Activated CD8-positive, alpha-beta memory T cell treated with anti-CD3 and anti-CD28 coated beads for 4 hours (primary cell): ENCODE measurements at places on chromosomes 3 and 15.

DNA sequence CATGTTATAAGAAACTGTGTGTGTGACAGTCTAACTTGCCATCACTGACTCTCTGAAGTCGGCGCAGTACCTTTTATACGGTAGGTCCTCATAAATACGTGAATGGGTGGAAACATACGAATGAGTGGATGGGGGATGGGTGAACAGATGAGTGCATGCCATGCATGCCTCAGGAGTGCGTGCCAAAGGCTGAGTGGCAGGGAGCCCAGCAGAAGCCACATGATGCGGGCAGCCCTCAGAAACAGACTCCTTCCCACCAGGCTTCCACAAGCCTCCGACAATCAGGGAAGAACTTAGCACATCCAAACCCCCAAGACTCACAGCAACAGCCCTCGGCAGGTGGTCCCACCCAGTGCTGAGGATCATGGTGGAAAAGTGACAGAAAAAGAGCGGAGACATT is 16.7 kb downstream of the HCN4 start:
- DNase-seq = no peak

DNA sequence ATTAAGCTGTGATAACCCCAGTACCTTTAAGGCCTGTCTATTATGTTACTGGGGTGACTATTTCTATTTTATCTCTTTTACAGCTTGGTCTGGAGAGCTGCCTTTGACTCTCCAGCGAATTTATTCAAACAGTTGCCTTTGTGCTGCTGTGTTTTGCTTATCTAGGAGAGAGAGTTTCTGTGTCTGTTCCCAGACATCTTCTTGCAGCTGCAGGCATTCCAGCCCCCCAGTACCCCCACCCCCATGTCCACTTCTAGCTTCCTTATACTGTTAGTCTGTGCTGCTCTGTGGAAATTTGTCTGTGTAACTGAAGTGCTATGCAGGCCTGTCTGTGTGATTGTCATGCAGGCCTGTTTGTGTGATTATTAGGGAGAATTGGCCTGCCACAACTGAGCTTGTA is 713.7 kb upstream of the SEMA6D start:
- no peak for DNase-seq

DNA sequence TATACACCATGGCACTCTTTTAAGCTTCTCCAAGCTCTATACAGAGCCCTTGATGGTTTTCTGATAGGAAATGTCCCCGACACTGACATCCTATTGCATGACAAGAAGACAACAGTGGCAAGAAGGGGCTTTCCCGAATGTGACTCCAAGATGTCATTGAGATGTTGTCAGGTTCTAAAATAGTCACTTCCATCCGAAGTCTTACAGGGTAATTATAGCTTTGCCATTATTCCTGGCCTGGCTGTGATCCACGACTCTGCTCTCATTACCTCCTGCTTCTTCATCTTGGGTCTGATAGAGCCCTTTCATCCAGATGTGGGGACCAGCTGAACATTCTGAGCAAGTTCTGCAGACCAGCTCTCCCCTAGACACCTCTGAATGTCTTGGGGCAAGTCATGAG is 40.6 kb upstream of the ADAMTS9 start:
- no peak for DNase-seq

GRCh38 chr3:27508424-27508823 is 24.2 kb upstream of the SLC4A7 start:
- DNase-seq = no peak

DNA sequence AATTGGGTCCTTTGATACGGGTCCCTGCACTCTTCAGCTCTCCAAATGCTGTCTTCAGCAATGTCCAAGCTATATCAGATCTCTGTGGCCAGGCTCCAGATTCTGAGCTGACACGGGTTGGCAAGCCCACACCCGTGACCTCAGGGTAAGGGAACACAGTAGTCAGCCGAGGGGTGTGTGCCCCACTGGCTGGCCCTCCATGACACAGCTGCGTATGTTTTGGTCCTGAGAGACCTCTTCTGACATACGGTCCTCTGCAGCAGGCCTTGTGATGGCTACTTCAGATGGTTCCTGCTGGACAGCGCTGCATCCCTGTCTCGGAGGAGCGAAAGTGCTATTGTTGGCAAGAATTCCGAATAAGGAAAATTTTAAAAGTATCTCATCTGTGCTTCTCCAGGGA is 85.2 kb upstream of the ADAMTS17 start:
- no peak for DNase-seq

DNA sequence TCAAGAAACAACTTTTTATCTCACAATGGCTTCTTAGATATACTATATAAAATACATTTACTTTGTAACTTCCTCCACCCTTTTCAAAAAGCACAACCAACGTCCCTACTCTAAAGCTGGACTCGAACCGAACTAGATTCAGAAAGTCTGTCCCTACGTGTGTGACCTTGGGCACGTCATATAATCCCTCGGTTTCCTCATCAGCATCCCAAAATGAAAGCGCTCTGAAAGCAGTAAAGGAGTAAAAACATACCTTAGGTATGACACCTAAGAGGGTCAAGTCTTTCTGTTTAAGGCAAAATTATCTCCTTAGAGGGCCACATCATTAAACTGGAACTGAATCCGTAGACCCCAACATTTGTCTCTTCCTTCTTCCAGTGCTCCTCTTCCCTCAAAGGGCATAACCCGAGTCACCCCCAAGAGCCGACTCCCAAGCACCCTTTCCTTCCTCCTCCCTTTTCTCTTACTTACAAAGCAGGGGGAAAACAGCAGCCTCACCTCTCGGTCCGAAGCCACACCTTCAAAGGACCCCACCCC is 663 bp downstream of the PDCD10 start:
- no peak for DNase-seq

- DNase-seq = no peak
These were observed 77.2 kb downstream of the LDHAL6B start for GRCh38 chr15:59283717-59284391.

DNA sequence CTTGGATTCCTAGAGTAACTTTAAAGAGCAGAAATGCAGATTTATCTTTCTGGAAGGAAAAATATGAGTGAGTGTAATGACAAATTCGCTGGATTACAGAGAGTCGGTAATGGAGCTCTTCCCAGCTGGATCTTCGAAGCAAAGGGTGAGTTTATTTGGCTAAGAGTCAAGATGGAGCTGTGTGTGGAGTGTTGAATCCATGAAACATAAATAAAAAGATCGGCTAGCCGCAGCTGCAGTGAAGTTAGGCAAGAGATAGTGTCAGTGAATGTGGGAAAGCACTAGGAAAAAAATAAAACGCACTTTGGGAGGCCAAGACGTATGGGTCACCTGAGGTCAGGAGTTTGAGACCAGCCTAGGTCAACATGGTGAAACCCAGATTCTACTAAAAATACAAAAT is 10.3 kb downstream of the NAALADL2 start:
- no peak for DNase-seq

GRCh38 chr3:52061121-52061910 is 4.9 kb upstream of the DUSP7 start:
- DNase-seq = no peak

DNA sequence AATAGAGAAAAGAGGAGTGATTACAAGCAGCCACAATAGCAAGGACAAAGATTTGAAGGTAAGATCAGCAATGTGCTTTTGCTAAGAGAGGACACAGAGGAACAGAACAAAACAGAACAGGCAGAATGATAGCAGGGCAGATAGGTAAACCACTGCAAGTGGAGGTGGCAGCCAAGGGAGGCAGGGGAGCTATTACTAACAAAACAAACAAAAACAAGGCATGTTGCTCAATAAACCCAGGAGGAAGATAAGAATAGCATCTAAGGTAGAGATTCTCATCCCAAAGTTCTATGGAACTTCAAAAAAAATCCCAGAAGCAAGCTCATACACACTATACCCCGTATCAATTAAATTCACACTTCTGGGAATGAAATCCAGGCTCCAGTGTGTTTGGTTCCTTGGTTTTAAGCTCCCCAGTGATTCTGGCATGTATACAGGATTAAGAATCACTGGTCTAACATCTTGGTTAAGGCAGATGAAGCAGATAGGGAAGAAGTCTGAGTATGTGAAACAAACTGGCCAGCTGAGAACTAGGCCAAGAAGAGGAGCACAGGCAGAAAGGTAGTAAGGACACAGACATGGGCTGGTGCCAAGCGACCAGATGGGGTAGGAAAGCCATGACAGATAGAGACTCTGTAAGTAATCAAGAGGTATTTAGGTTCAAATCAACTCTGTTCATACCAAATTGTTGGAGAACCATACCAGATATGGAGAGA is 189.2 kb downstream of the DTWD1 start:
- DNase-seq = no peak

DNA sequence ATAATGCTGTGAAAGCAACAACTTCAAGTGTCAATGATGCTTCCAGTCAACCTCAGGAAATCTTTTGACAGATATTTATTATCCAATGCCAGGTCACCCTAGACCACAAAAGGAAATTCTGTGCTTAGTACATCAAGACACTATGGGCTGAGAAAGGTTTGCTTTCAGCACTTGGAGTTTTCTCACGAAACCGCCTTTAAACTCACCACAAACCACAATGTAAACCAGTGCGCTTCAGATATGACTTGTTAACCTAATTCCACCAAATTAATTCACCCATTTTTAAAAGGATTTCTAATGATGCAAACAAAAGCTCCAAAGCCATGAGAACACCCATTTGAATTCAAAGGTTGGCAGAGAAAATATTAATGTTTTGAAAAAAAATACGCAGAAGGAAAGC is 292.9 kb upstream of the NR2F2 start:
- DNase-seq = no peak

DNA sequence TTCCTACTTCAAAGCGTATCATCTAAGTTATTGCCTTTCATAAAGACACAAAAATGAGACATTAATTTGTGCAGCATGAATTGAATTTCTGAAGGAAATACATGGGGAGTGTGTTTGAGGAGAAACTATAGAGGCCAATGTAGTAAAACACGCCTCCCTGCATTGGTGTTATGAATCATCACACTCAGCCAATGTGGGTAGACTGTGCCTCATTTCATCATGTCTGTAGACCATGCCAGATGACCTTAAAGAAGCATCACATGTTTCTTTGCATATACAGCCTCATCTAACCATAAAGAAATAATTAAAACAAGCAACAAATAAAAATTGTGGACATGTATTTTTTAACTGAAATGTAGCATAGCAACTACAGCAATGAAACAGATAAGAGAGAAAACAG is 486.0 kb upstream of the ADAMTS9 start:
- no peak for DNase-seq

- DNase-seq = no peak
These were observed 93.5 kb downstream of the ZIC4 start for GRCh38 chr3:147312786-147313280.

- no peak for DNase-seq
These were observed 750.7 kb upstream of the CFAP20DC start for GRCh38 chr3:59800481-59800880.

- DNase-seq = no peak
These were observed 171.0 kb upstream of the NANOGP8 start for GRCh38 chr15:35256141-35256540.

DNA sequence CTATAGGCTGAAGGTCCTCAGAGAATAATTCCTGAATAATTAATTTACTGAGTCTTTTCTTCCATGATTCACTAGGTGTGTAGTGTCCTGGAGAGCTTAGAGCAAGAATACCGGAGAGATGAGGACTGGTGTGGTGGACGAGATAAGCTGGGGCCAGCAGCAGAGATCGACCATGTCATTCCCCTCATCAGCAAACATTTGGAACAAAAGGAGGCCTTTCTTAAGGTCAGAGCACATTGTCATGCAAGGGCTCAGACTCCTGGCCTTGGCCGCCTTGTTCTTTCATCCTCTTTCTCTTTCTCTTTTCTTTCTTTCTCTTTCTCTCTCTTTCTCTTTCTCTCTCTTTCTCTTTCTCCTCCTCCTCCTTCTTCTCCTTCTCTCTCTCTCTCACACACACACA is 291.4 kb upstream of the UMPS start:
- DNase-seq = no peak

DNA sequence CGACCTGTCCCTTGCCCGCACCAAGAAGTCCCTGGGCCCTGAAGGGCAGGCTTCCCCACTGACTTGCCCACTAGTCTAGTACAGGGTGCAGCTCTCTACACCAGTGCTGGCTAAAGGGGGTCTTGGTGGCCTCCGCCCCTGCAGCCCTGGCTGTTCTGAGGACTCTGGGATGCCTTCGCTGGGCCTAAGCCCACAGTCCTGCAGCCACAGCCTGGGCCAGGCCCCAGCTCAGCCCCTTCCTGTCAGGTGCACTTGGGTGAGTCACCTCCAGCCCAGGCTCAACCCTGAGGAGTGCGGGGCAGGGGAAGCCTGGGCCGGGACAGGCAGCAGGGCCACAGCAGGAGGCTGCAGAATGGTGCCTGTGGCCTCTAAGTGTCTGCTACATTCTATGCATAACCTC is 971 bp downstream of the C3orf22 start:
- no peak for DNase-seq

DNA sequence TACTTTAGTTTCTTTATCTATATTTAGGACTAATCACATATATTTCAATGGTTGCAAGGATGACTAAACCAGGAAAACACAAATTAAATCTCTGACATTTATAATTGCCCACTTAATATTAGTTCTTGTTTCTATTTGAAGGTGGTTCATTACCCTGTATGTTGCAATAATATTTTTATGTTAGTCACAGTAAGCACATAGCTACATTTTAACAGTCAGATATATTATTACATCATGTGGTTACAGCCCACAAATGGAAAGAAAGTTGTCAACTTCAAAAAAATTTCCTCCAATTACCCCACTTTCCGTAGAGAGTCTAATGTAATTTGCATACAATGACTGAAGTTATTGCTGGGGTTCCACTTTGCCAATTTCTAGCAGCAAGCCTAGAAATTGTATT is 114.6 kb downstream of the TUSC7 start:
- no peak for DNase-seq

DNA sequence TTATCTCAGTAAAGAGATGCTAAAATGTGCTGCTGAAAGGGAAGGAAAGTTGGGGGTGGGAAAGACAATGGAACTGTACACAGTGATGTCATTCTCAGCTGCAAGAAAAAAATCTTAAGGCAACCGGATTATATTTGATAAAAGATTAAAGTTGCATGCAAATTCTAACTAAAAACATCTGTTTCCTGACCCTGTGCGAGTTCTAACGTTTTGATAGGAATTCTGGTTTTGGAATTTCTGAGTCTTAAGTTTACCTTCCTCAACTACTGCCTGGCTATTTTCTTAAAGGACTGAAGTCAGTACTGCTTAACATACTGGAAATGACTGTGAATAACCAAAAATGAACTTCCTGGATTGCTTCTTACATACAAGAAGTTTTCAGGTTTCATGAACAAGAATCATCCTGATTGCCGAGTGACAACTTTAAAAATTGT is 115.5 kb downstream of the SLC25A26 start:
- no peak for DNase-seq

DNA sequence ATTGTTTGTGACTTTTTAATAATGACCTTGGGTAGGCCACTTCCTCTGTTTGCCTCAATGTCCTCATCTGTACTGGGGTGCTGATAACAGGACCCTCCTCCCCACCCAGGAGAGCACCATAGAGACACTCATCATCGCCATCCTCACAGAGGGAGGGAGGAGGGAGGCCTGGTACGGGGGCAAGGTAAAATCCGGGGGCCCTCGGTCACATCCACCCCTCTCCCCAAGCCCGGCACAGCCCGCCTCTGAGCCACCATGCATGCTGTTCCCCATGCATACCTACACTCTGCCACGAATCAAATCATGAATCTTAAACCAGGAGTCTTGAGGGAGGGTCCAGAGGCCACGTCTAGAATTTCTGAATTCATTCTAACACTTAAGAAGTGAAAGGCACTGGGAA is 74.9 kb upstream of the IQSEC1 start:
- no peak for DNase-seq

GRCh38 chr15:80441714-80442113 is 37.5 kb downstream of the ARNT2 start:
- DNase-seq = no peak

- DNase-seq = no peak
These were observed 555.2 kb downstream of the MAGI1 start for GRCh38 chr3:65483480-65483879.

- no peak for DNase-seq
These were observed 181.0 kb downstream of the ZBBX start for GRCh38 chr3:167198949-167199600.
